AG04450 (cell line): ENCODE measurements at places on chromosomes 5 and 9. TPM values are rescaled to one million over a fixed set of nuclear protein-coding genes. Genes with fewer than 3 reads are reported as not detected.

Gene SCGB3A1
- polyA plus RNA-seq = not detected in 2 replicates

Gene PFN3
- polyA plus RNA-seq = not detected in 2 replicates

Gene TARS1
- 175 and 229 TPM in 2 replicates for polyA plus RNA-seq

Gene CD180
- polyA plus RNA-seq = not detected in 2 replicates

- DNase-seq = no peak
Measured at GRCh38 chr9:69809304-69809863, 11.2 kb upstream of the CFAP95 start.

DNA sequence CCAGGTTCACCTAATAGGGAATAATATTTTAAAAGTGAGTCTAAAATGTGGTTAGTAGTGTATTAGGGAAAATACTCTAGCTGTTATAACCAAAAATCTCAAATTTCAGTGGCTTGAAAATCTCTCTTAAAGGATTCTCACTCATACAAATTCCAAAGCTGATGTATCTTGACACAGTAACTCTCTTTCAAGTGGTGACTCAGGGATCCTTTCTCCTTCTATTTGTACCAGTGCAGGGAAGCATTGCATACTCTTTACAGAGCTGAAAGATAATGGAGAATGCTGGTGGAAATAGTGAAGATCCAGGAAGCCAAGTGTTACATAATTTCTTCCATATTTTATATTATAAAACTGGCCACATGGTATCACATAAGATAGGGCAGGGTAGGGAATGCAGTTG is 560.2 kb upstream of the CDH9 start:
- DNase-seq = no peak
